AG10803 (cell line): ENCODE measurements at places on chromosomes 5 and 9.

DNA sequence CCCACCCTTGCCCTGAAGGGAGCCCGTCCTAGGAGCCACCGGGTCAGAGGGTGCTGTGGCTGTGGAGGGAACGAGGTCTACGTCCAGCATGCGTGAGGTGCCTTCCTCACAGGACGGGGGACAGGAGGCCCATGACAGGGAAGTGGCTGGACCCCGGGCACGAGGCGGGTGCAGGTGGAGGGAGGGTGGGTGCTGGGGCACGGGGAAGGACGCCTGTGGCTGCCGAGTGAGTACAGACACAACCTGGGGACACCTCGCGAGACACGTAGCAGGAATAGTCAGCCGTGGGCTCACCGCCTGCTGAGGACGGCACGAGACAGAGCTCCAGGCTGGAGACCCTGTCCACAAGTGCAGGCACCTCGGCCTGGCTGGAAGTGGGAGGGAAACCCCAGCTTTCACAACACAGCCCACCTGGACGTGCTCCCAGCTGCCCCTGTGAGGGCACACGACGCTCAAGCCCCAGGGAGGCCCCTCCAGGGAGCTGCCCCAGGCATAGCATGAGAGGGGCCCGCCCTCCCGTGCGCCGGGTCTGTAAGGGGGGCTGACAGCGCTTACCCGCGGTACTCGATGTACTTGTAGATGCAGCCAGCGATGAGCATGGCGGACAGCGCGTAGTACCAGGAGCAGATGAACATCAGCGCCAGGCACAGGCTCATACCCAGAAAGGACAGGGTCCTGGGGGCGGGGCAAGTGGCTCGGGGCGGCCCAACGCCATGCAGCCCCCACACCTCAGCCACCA lies 36.9 kb downstream of the SLC12A7 start:
- DNase-seq, result no peak

- no peak for DNase-seq
These were observed 25.6 kb downstream of the SLC31A1 start for GRCh38 chr9:113246928-113247327.

GRCh38 chr5:157548513-157549282 lies 26.9 kb downstream of the ADAM19 start:
- DNase-seq, result peak; percentile 96

DNA sequence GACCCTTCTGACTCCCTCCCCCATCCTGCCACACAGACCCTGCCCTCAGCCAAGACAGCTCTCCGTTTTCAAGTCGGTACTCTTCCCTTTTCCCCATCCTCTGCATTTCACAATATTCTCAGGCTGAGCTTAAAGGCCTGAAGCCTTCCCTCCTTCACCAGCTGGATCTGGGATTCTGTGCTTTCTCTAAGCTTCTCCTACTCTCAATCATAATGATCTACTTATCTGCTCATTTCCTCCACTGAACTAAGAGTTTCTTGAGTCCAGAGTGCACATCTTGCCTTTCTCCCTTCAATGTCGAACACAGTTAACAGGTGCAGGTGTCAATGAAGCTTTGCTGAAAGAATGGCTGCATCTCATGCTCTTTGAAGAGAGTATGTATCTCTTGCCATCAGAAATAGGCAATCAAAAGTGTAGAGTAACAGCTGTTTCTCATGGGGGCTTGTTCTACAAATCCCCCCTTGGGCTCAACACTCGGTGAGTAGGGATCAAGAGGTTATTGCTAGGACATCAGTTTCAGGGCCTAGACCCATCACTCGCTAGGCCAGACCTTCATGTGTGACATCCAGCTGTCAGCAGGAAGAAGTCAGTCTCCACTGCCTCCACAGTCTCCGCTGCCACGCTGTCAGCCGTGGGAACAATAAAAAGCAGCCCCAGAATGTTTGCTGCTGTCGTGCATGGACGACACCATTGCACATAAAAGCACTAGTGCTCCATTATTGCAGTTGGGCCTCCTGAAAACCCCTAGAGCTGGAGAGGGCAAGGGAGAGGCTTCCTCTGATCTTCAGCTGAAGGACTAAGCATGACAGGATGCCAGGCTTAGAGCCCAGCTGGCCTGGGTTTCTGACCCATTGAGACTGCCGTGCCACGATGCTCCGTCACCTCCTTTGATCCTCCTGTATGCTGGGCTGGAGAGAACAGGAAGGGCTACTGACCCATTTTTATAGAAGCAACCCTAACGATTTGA lies 23.7 kb downstream of the TRAF1 start:
- no peak for DNase-seq

GRCh38 chr5:77734885-77735284 lies 41.3 kb downstream of the TBCA start:
- DNase-seq, result no peak

DNA sequence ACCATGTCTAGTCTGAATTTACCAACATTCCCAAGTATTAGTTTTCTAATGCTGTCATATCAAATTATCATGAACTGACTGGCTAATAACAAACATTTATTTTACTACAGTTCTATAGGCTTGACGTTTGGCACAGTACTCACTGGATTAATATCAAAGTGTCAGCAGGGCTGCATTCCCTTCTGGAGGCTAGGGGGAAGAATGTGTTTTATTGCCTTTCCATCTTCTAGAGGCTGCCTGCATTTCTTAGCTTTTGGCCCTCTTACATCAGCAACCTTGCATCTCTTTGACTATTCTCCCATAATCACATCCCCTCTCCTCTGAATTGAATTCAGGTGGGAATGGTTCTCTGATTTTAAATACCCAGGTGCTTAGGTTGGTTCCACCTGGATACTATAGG lies 84.7 kb downstream of the EDIL3 start:
- DNase-seq, result no peak
